ENCODE measurements at places on chromosomes 1 and 21.

DNA sequence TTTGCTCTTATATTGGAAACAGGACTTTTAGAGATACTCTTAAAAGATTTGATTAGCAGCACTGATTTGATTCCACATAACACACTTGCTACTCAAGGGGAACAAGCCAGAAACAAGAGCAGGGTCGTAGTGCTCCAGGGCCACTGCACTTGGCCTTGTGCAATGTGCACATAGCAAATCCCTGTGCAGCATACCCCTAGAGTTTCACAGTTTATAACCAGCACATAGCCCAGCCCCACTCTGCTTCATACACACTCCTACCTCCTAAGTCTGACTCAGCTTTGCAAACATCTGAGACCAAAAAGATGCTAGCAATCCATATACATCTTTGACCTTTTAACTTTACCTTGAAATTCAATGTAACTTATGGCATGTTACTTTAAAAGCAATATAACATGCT, 157.6 kb downstream of the VAV3 start:
- DNase-seq: no peak

DNA sequence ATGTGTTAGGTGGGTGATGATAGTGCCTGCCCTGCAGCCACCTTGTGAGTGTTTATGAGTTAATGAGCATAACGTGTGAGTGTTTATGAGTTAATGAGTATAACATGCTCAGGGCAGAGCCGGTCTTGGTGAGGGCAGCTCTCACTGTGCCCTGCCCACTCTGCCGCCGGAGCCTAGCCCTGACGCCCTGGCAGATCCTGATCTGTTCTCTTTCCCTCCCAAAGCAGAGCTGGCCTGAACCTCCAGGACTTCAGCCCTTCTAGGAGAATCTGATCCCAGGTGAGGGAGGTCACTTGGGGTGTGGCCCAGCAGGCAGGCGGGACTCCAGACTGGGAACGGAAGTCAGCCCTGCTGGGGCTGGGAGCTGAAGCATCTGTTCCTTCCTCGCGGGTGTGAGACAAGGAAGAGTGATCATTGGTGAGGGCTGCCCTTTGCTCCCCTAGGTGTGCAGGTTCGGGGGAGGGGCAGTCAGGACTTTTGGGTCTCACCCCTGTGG, 5.7 kb downstream of the FBLIM1 start:
- no peak for DNase-seq

DNA sequence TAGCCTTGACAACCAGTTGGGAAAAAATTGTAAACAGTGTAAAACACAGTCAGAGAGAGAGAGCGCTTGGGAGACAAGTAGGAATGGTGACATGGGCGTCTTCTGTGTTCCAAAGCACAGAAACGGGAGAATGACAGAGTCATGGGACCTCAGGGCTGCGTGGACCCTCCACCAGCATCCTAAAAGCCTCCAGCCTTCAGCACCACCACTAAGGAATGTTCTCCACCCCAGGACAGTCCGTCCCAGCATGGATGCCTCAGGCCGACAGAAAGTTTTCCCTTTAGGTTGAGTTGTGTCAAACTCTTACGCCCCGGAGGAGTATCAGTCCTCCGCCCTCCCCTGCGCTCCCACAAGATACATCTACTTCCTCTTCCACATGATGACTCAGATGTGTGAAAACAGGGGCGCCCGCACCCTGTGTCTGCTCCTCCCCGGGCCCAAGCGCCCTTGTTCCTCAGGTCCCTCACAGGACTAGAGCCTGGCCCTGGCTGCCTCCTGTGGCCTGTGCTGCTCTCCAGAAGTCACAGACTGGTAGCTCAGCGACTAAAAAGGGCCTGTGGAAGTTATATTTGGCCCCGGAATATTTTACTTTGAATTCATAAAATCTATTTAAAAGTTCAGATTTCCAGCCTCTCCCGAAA, 63.9 kb upstream of the EFHD2 start:
- peak; percentile 80 for DNase-seq

DNA sequence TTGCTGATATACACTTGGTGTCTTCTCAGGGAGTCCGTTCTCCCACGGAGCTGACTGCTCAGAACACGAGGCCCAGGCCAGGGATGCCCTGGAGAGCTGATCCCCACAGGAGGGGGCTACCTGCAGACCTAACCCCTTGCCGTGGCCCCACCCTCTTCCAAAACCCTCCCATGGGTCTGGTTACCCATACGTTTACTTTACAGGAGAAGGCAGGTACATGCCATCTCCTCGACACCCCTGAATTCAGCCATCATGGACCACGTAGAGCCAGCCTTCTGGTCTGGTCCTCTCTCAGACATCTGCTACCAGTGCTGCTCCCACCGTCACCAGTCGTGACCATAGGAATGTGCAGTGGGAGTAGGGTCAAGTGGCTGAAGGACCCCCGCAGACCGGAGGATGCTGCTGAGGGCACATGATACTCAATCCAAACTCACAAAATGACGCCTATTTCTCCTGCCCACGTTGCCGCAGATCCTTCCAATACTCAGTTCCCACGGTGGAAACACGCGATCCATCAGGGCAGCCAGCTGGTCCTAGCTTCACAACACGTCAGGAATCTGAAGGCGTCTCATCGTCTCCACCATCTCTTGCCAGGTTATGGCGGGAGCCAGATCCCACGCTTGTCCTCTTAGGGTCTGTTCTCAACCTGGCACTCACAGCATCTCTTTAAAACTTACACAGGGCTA, 26.7 kb downstream of the PGBD5 start:
- DNase-seq: no peak

DNA sequence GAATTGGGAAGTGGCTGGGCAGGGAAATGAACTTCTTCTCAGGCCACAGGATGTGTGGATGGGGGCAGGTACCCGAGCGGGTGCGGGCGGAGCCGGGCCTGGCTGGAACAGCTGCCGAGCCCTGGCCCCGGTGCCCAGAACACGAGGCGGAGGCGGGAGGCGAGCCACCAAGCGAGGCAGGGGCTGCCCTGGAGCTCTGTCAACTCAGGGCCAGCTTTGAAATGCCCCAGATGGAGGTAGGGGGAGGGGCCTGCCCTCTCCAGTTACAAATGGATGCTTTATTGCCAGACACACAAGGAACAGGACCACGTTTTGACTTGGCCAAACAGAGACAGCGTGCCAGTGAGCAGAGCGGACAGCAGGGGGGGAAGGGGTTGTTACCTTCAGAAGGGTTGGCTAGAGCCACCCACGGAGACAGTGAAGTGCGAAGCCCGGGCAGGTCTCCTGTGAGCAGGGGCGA, 240.4 kb downstream of the SDCCAG8 start:
- no peak for DNase-seq

Data from CD4-positive, alpha-beta T cell treated with Interleukin-4 for 4 hours (primary cell).